ENCODE measurements at places on chromosomes 11 and 22.

- no peak for DNase-seq
These were observed 7.3 kb upstream of the CD5 start for GRCh38 chr11:61095021-61095420.

DNA sequence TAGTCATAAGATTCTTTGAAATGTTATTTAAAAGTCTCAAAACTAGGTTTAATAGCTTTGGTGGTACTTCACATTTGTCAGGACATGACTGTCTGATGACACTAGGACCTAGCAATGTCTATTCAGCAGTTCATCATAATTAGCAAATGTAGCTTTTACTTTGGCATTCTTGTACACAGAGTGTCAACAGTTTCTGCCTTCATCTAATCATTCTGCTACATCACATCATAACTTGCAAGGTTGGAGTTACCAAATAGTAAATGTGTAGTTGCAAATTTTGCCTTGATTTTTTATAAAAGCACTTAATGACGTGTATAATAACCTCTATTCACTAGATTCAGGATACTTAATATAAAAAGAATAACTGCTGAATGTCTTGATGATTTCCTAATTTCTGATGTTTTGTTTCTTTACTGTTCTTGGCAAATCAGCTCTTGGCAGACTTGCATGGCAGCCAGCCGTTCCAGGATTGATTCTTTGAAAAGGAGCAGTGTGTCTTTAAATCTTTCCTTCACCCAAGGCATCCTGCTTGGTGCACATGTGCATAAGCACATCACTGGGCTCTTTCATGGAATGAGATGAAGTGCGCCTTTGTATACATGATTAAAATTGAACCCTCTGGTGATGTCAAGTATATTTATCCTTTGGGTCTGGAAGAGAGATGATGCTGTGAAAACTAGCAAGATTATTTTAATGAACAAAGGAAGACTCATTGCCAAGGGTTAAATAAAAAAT is 12.2 kb downstream of the FBXO7 start:
- DNase-seq = no peak

- peak; percentile 41 for DNase-seq
These were observed 25.7 kb upstream of the HMGXB4 start for GRCh38 chr22:35231585-35232084.

- DNase-seq = no peak
These were observed 33.4 kb downstream of the HTR3A start for GRCh38 chr11:114008331-114008730.

GRCh38 chr11:119470317-119471291 is 47.6 kb upstream of the THY1 start:
- DNase-seq = no peak

- no peak for DNase-seq
These were observed 931.5 kb downstream of the NTM start for GRCh38 chr11:132301900-132302299.

GRCh38 chr11:91742155-91742554 is 482.5 kb upstream of the FAT3 start:
- DNase-seq = no peak

DNA sequence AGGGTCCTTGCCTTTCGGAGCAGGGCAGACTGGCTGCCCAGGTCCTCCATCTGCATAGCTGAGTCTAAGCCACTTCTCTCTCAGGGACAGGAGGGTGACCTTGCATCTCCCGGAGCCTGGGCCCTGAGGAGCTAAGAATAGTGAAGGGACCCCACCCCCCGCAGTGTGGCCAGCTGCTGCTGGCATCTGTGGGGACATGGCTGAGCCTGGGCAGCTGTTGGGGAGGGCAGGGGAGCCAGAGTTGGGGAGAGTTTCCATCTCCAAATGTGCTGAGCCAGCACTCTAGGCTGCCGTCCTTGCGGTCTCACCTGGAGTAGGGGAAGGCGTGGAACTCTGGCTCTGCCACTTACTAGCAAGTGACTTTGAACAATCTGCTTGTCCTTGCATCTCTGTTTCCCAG is 34.8 kb upstream of the SHISAL1 start:
- DNase-seq = no peak

GRCh38 chr11:39768214-39768613 is 1691.2 kb downstream of the LRRC4C start:
- DNase-seq = no peak

- DNase-seq = peak; percentile 98
These were observed 58.5 kb downstream of the IGLL1 start for GRCh38 chr22:23521441-23522113.

DNA sequence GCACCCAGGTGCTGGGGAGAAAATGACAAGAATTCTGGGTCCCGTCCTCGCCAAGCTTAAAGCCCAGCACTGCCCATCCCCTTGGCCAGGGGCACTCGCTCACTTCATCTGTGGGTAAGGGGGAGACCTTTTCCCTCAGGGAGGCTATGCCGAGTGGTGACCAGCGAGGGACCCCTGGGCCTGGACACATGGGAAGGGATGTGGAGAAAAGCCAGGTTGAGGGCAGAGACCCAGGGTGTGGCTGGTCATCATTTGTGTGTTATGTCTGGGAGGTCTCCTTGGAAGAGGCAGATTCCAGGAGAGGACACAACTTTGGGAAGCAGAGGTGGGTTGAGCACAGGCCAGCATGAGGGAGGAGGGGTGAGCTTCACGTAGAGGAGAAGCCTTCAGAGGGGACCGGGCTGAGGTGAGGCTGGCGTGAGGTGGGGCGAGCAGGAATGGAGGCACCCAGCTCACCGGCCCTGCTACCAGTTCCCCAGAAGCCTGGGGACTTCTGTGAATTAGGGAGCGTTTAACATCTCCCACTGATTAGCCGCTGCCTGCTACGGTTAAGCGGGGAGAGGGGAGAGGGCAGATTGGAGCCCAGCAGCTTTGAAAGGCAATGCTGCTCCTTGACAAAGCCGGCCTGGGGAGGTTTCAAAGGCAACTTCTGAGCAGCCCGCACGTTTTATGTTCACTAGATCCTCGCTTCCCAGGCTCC is 25.8 kb upstream of the NECTIN1 start:
- DNase-seq = no peak

GRCh38 chr22:19519041-19519926 is 4.9 kb downstream of the CLDN5 start:
- DNase-seq = no peak
